NCI-H2171 (cell line): ENCODE measurements at places on chromosomes 1 and 21.

GRCh38 chr1:53449693-53450092 lies 9.5 kb upstream of the DMRTB1 start:
- no peak for DNase-seq

DNA sequence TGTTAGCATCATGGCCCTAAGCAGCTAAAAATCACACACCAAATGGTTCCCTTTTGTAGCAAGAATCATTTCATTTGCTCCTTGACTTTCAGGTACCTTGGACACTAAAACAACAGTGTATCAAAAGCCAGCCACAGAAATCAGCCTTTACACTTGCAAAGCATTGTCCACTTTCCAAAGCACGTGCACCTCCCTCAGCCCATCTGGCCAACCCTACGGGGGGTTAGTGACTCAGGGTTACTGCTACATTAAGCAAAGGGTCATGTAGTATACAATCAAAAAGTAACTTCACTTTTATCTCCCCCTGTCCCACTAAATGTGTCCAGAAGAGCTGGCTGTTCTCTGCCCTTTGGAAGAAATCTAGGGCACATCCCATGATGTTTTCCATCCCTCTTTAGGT lies 149.7 kb downstream of the HIVEP3 start:
- no peak for DNase-seq

- DNase-seq, result no peak
These were observed 34.4 kb downstream of the LGR6 start for GRCh38 chr1:202227997-202228401.

DNA sequence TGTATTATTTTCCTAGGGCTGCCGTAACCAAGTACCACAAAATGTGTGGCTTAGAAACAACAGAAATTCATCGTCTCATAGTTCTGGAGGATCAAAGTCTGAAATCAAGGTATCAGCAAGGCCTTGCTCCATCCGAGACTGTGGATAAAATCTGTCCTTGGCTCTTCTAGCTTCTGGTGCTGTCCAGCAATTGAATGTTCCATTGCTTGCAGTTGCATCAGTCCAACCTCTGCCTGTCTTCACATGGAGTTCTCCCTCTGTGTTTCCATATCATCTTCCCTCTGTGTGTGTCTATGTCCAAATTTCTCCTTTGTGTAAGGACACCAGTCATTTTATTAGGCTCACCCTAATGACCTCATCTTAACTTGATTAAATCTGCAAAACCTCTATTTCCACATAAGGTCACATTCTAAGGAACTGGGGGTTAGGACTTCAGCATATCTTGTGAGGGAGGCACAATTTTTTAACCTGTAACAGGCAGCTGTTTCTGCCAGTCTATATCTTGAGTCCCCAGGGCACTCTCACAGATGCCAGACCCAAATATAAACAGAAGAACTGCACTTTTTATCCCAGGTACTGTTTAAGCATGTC lies 84.2 kb downstream of the ERG start:
- DNase-seq, result no peak

- no peak for DNase-seq
These were observed 47.1 kb downstream of the COL6A1 start for GRCh38 chr21:46028573-46029091.

GRCh38 chr1:3115275-3116149 lies 46.5 kb downstream of the PRDM16 start:
- DNase-seq, result no peak

DNA sequence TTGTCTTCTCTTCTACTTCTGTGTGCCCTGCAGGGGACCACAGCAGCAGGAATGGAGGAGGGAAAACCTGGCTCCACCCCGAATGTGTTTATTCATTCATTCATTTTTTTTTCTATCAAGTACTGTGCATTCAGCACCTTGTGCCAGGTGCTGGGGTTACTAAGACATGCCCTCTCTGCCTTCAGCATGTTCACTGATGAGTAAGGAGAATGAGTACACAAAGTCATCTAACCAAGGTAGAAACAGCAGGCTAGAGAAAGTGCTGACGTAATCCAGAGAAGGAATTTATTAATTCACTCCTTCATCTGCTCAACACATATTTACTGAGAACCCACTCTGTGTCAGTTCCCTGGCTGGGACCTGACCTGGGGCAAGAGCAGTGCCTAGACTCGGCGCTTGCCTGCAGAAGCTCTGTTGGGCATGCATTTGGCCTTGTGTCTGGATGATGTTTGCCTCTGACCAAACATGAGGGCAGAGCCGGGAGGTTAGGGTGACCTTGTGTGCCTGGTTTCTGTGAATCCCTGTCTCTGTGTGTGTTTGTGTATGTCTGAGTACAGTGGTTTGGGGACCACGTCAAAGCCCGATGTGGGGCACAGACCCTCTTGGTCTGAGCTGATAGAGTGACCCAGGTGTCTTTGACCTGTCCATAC lies 3.3 kb upstream of the MYOG start:
- DNase-seq, result no peak

DNA sequence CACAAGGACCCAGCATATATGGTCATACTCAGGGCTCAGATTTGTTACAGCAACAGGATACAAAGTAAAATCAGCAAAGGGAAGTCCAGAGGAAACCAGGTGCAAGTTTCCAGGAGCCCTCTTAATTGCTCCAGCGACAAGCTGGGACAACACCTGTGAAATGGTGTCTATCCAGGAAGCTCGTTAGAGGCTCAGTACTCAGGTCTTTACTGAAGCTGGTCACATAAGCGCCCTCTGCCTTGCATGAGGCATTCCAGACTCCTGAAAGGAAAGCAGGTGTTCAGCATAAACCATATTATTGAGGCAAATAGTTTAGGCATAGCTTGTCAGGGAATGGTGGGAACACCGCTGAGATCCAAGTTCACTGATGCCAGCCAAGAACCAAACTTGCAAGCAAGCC lies 231.0 kb downstream of the SLC35F3 start:
- DNase-seq, result peak; percentile 16

DNA sequence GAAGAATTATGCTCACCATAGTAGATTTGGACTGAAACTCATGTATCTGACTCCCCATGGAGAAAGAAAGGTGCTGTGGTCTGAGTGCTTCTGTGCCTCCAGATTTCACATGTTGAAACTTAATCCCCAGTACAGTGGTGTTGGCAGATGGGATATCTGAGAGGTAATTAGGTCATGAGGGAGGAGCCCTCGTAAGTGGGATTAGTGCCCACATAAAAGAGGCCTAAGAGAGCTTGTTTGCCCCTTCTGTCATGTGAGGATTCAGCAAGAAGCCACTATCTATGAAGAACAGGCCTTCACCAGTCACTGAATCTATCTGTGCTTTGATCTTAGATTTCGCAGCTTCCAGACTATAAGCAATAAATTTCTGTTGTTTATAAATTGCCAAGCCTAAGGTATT lies 150.1 kb downstream of the PLPP3 start:
- DNase-seq, result peak; percentile 13

DNA sequence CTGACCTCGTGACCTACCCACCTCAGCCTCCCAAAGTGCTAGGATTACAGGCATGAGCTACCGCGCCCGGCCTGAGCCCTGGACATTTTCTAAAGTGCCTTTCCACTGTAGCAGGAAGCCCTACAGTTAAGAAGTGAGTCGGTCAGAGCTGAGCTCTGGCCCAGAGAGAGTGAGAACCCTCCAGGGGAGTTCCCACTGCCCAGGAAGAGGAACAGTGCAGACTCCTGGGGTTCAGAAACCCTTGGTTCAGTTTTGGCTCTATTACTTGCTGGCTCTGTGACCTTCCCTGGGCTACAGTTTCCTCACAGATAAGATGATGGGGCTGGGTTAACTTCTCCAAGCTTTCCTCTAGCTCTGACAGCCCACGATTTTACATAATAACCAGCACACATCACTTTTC lies 20.9 kb downstream of the SLC9A1 start:
- no peak for DNase-seq

DNA sequence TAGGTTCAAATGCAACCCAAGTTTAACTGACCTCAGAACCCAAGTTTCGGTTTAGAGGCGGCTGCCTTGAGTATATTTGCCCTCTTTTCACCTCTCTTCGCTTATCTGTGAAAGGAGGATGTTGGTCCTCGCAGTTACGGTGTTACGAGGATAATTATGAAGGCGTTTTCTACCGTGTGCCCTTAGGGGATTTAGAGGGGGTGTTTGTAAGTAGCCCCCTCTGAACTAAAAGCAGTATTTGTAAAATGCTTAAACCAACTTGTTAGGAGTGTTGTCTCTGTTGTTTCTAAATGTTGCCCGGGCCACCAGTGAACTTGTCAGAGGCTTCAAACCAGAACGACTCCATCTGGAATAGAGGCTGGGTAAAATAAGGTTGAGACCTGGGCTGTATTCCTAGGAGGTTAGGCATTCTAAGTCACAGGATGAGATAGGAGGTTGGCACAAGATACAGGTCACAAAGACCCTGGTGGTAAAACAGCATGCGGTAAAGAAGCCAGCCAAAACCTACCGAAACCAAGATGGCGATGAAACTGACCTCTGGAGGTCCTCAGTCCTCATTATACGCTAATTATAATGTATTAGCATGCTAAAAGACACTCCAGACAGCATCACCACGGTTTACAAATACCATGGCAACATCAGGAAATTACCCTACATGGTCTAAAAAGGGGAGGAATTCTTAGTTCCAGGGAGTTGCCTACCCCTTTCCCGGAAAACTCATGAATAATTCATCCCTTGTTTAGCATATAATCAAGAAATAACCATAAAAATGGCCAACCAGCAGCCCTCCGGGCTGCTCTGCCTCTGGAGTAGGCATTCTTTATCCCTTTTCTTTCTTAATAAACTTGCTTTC lies 1.0 kb upstream of the PSRC1 start:
- DNase-seq, result no peak

DNA sequence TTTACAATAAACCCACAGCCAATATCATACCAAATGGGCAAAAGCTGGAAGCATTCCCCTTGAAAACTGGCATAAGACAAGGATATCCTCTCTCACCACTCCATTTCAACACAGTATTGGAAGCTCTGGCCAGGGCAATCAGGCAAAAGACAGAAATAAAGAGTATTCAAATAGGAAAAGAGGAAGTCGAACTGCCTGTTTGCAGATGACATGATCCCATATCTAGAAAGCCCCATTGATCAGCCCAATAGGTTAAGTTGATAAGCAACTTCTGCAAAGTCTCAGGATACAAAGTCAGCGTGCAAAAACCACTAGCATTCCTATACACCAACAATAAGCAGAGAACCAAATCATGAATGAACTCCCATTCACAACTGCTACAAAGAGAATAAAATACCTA lies 235.5 kb downstream of the DPYD start:
- no peak for DNase-seq

- no peak for DNase-seq
These were observed 129.7 kb downstream of the DUSP10 start for GRCh38 chr1:221612047-221612777.

- no peak for DNase-seq
These were observed 64.2 kb upstream of the SLC22A15 start for GRCh38 chr1:115912116-115912515.

GRCh38 chr1:22216210-22216883 lies 73.5 kb upstream of the WNT4 start:
- peak; percentile 37 for DNase-seq

GRCh38 chr1:118902711-118903191 lies 85.4 kb downstream of the TBX15 start:
- no peak for DNase-seq

DNA sequence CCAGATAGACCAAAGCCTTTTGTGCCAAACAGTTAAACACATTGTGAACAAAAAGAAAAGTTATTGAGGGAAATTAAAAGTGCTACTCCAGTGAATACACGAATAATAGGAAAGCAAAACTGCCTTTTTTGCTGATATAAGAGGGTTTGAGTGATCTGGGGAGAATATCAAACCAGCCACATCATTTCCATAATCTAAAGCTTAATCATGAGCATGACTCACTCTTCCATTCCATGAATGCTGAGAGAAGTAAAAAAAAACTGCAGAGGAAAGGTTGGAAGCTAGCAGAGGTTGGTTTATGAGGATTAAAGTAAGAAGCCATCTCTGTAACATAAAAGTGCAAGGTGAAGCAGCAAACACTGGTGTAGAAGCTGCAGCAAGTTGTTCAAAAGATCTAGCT lies 350.6 kb upstream of the NCAM2 start:
- DNase-seq, result no peak

GRCh38 chr1:230752407-230752806 lies 5.2 kb downstream of the CAPN9 start:
- peak; percentile 91 for DNase-seq

DNA sequence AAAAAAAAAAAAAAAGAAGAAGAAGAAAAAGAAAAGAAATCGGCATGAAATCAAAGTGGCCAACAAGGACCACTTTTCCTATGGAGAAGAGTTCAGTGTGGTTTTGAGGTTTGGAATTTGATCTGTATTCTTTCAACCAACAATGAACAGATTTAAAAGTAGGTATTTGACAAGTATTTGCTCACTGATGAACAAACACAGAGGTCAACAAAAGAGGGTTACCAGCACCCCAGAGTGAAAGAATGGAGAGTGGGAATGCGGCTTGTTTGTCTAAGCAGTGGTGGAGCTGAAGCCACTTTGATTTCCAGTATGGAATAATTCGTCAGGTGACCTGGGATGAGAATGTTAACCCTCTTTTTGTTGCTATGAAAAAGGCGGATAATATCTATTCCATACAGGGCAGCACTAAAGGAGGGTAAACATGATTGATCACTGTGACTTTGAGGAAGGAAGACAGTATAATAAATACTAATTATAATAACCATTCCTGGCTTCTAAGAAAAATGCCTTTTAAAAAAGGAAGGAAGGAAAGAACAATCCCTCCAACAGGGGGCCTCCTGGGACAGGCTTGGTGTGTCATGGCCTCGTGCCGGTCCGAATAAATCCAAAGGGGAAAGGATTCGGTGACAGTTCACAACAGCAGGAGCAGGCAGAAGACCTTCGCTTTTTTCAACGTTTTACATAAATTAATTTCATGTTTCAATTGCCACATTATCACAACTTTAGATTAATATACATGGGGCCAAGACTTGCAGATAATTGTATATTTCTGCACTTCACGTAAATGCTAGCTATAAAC lies 37.2 kb upstream of the SIM2 start:
- DNase-seq, result no peak

DNA sequence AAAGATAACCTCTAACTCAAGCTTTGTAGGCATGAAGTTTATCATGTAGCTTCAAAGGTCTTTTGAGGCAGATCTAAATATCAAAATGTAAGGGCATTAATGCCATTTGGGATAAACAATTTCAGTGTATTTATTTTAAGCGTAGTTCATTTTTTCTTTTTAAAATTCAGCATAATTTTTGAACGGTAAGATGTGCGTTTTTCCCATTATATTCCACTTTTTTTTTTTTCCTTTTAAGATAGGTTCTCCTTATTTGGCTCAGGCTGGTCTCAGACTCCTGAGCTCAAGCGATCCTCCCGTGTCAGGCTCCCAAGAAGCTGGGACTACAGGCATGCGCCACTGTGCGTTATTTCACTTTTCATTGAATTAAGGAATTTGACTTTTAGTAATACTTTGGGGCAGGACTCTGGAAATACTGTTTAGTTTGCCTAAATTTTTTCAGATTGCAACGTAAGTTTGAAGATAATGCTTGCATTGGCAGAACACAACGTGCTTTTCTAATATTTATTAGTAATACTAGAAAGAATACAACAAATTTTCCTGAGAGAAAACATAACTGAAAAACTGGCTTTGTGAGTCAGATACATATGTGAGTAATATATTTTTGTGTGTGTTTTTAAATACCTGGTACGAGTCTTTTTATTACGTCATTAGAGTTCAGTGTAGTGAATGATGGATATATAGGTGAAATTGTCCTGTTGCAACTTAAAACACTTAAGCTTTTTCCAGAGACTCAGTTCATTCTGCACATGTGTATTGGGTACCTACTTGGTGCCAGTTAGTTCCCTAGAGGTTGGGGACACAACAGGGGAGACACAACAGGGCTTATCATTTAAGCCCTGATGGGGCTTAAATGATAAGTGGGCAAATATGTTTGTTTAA lies 2.2 kb downstream of the RALGPS2 start:
- no peak for DNase-seq

- no peak for DNase-seq
These were observed 33.7 kb upstream of the LRP8 start for GRCh38 chr1:53361541-53361961.
